ENCODE measurements at places on chromosomes 3 and 15. TPM values are rescaled to one million over a fixed set of nuclear protein-coding genes. Genes with fewer than 3 reads are reported as not detected.

The PTPN9 gene
- polyA plus RNA-seq = 32.8 TPM

The ALAS1 gene
- polyA plus RNA-seq = 26.4 TPM

DNA sequence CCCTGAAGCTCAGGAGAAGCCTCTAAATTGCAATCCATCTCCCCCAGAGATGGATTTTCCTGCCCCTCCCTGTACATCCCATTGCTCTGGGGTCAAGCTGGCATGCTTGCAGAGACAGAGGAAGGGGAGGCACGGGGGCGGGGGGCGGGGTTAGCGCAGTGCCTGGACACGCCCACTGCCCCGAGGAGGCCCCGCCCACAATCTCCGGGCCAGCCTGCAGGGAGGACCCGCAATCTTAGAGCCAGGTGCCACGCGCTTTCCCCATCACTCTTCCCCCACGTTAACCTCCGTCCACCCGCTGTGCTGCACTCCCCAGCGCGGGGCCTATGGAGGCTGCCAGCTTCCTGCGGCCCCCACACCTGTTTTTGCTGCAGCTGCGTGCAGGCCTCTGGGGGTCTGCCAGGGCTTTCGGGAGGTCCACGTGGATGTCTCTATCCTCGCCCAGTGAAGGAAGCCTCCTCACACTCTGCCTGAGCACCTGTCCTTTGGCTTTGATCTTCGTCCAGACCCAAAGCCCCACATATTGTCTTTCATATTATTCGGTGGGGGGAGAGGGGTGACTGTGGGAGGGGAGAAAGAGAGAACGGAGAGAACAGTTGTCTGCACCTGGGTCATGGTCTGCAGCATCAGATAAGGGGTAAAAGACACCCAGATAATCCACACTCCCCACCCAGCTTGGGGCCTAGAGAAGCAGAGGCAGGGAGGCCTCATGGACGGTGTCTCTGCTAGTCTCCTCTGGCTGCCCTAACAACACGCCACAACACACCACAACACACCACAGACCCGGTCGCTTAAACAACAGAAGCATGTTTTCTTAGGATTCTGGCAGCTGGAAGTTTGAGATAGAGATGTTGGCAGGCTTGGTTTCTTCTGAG, 118.0 kb upstream of the MEF2A start:
- H3K27ac ChIP-seq = peak overlapping the region; percentile 59
- peak; percentile 84 for DNase-seq
- peaks cover 69% of the 10 kb centered on the region for H3K4me1 ChIP-seq
- no peak overlapping the region for H3K4me3 ChIP-seq

DNA sequence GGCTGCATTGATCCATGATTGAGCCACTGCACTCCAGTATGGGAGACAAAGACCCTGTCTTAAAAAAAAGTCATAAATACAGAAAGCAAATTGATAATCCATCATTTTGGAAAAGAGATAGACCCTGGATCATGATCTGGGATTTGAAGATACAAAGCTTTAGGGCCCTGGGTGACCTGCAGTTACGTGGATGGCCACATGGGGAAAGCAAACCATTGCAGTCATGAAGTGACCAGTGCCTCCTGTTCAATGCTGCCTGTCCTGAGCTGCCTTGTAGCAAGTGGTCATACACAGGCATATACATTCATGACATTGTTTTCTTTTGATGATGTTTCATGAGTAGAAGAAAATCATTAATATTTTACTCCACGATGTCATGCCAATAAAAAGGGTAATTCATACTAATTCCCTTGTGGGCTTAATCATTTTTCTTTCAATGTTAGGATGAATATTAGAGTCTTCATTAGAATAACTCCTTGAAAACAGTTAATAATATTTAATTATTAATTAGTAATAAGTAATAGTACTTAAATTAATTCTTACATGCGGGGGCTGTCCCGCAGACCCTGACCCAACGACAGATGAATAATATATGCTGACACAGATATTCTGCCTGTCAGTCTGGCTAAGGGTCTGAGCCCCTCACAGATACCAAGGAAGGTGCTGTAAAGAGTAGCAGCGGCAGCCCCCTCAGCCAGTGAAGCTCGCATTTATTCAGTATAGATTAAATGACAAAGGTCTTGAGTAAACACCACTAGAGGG, 109.0 kb upstream of the UNC13C start:
- no peaks in the 10 kb centered on the region for H3K4me1 ChIP-seq
- no peak overlapping the region for H3K27ac ChIP-seq
- no peaks in the 10 kb centered on the region for H3K27me3 ChIP-seq
- H3K4me3 ChIP-seq = no peak overlapping the region
- H3K36me3 ChIP-seq = no peaks in the 10 kb centered on the region

The CAPN3 gene
- 418 TPM for polyA plus RNA-seq

The IL17RD gene
- polyA plus RNA-seq = 19.6 TPM

DNA sequence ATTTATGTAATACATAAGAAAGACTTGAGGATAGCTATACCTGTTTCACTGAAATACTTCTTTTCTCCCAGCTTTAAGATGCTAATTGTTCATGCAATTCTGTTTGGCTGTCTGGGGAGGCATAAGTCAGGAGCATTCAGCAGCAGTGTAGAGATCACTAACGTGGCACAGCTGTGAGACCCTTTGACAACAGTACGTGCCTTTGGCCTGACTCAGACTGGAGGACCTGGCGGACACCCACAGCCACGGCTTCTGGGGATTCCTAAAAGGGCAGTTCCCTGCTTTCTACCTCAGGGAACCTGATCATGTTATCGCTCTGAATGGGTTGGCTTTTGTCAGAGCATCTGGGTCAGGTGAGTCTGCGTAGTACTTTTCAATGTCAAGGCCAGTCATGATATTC, 295.0 kb upstream of the ICE2 start:
- no peak overlapping the region for H3K27ac ChIP-seq
- DNase-seq = no peak
- H3K27me3 ChIP-seq = no peaks in the 10 kb centered on the region
- H3K36me3 ChIP-seq = no peaks in the 10 kb centered on the region
- H3K4me1 ChIP-seq = no peaks in the 10 kb centered on the region
- H3K4me3 ChIP-seq = no peak overlapping the region

GRCh38 chr3:53705774-53706173, 140.4 kb downstream of the CHDH start:
- H3K4me3 ChIP-seq = no peak overlapping the region
- peaks cover 10% of the 10 kb centered on the region for H3K4me1 ChIP-seq
- DNase-seq = no peak
- H3K27ac ChIP-seq = no peak overlapping the region

GRCh38 chr15:41487802-41488201, 5.9 kb upstream of the ITPKA start:
- H3K4me3 ChIP-seq = no peak overlapping the region
- no peak for DNase-seq
- peaks cover 19% of the 10 kb centered on the region for H3K27me3 ChIP-seq
- peaks cover 7% of the 10 kb centered on the region for H3K4me1 ChIP-seq
- H3K36me3 ChIP-seq = peaks cover 6% of the 10 kb centered on the region

The SLC25A36 gene
- 60.7 TPM for polyA plus RNA-seq

The ZFAND6 gene
- 105 TPM for polyA plus RNA-seq

- peaks cover 63% of the 10 kb centered on the region for H3K27me3 ChIP-seq
- H3K36me3 ChIP-seq = no peaks in the 10 kb centered on the region
- peak; percentile 50 for DNase-seq
- peak overlapping the region; percentile 42 for H3K4me3 ChIP-seq
Measured at GRCh38 chr3:45225465-45226205, 452 bp downstream of the TMEM158 start.

The TMEM207 gene
- polyA plus RNA-seq = not detected

GRCh38 chr15:45179221-45179985, 8.4 kb downstream of the SHF start:
- H3K27ac ChIP-seq = no peak overlapping the region
- H3K4me3 ChIP-seq = no peak overlapping the region
- H3K4me1 ChIP-seq = peaks cover 19% of the 10 kb centered on the region
- no peaks in the 10 kb centered on the region for H3K27me3 ChIP-seq
- no peak for DNase-seq

DNA sequence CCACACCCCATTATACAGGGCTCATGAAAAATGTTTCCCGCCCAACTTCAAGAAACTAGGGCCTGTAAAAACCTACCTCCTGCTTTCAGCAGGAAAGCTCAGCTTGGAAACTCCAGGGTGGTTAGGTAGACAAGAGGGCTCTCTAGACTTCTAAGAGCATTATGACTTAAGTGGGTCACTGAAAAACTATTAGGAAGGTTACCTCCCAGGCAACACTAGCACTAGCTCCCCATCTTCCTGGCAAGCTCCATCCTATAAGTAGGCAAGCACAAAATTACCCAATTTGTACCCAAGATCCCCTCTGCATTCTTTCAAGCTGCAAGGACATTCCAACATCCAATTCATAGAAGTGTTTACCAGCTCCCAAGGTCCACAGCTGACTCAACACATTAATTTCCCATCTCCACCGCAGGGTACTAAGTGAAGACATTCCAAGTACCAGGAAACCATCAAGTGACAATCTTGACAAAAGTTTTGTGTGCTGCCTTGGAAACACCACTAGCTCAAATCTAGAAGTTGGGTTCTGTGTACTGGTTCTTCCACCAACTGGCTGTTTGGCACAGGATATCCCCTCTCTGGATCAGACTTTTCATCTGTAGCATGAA, 46.9 kb downstream of the WNT5A start:
- H3K4me1 ChIP-seq = no peaks in the 10 kb centered on the region
- H3K27me3 ChIP-seq = no peaks in the 10 kb centered on the region
- no peak overlapping the region for H3K27ac ChIP-seq
- DNase-seq = no peak
- no peaks in the 10 kb centered on the region for H3K36me3 ChIP-seq

DNA sequence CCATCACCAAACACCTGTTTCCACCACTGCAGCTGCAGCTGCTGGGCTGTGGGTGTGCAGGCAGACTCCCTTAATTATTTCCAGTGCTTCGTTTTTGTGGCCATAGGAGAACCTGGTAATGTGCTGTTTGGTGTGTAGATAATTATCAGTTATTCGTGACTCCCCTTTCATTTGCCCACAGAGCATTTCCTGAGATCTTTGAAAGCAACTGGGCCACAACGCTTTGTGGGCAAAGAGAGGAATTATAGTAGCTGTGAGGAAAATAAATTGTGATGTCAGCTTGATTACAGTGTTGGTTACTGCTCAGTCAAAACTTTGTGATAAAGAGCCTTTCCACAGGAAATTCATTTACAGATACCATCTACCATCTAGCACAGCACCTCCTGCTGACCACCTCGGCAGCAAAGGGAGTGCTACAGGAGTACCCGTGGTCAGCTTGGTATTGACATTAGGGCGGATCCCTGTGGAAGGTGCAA, 193.3 kb upstream of the SLCO3A1 start:
- H3K27ac ChIP-seq = no peak overlapping the region
- peaks cover 10% of the 10 kb centered on the region for H3K27me3 ChIP-seq
- no peak overlapping the region for H3K4me3 ChIP-seq
- no peak for DNase-seq
- H3K36me3 ChIP-seq = no peaks in the 10 kb centered on the region
- H3K4me1 ChIP-seq = no peaks in the 10 kb centered on the region
